ENCODE measurements at places on chromosomes 2 and 18. TPM values are rescaled to one million over a fixed set of nuclear protein-coding genes. Genes with fewer than 3 reads are reported as not detected.
A peak's percentile ranks its signal among the peaks of the same experiment; 100 is the strongest.

The ATOH8 gene
- 9.1 TPM for total RNA-seq

The AFF3 gene
- total RNA-seq = 19.4 TPM

The ITGB6 gene
- not detected for total RNA-seq

The TUBB8B gene
- total RNA-seq = 0.32 TPM

The KCNJ3 gene
- total RNA-seq = not detected

The ST8SIA5 gene
- total RNA-seq = under 0.01 TPM

DNA sequence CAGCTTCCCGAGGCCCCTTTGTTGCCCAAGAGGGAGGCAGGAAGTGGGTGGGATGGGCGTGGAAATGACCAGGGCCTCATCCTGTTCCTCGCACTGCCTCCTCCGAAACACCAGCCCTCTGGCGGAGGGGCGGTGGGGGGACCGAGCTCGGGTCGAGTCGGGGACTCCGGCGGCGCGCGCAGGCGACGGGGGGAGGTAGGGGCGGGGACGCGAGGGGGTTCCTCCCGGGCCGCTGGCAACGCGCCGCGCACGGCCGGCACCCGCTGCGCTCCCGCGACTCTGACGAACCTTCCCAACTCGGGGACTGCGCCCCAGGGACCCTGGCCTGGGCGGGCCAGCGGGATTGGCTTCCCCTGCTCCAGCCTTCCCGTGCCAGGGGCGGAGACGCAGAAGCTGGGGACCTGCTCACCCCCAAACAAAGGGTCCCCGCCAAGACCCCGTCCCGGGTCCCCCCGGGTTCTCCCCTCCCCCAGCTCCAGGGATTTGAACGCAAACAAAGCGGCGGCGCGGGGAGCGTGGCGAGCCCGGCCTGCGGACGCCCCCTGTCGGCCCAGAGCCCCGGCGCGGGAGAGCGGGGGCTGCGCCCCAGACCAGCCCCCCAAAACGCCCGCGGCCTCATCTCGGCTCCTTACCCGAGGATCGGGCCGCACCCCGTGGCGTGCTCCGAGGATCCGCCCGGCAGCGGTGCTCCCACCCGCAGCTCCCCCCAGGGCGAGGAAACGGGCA lies 1.2 kb downstream of the SEMA4C start:
- peak; percentile 96 for DNase-seq

DNA sequence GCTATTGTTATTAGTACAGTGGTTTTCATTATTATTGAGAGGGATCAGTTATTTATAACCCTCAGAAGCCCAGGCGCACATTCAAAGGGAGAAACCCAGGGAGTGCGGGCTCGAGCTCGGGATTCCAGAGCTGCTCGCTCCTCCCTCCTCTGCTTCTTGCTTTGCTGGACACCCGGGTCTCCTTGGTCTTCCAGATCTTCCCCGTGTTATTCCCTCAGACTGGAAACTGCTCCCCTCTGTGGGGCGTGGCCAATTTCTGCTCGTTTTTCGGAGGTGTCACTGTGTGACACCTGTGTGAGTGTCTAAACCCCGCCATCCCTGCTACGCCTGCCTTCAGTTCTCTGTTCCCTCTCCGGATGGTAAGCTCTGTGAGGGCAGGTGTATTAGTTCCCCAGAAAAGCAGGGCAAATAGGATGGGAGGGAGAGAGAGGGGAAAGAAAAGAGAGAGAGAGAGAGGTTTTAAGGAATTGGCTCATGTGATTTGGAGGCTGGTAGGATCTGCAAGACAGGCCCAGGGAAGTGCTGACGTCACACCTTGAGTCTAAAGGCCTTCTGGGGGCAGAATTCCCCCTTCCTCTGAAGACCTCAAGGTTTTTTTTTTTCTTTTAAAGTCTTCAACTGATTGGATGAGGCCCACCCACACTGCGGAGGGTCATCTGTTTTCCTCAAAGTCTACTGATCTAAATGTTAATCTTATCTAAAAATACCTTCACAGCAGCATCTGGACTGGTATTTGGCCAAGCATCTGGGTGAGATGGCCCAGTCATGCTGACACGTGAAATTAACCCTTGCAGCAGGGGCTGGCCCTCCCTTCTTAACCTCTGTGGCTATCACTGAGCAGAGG lies 457.3 kb upstream of the ID2 start:
- no peak for DNase-seq

DNA sequence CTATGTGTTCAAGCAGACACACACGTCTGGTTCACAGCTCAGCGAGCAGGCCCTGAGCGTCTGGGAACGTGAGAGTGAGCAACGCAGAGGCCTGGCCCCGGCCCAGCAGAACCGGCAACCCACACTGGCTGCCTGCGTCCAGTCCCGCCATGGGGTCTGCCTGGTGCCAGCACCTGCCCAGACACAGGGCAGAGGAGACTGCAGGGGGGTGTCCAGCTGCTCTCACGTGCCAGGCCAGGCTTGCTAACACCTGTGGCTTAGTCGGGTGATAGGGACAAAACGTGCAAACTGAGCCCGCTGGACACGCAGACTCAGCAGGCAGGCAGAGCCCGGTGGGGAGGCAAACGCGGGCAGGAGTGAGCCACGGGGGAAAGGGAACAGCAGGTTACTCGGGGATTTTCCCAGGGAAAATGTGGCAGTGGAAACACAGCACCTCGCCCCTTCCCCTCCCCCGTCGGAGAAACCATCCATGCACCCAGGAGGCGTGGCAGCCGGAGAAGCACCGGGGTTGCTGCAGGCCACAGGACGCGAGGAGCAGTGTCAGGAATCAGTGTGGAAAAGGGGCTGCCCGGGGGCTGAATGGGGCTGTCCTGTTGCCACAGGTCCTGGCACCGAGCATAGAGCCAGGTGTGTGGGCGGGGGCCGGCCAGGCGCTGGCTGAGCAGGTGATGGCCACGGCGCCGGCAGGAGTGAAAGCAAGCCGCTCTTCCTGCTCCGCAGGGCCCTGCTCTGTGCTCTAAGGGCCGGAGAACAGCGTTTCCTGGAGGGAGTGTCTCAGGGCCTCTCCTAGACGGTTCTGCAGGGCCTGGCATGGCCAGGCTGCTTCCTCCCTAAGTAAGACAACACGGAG lies 154.7 kb downstream of the HDAC4 start:
- DNase-seq = no peak

GRCh38 chr2:150469706-150470274 lies 17.7 kb downstream of the RND3 start:
- peak; percentile 47 for DNase-seq

GRCh38 chr2:130302164-130302886 lies 40.4 kb upstream of the IMP4 start:
- no peak for DNase-seq

DNA sequence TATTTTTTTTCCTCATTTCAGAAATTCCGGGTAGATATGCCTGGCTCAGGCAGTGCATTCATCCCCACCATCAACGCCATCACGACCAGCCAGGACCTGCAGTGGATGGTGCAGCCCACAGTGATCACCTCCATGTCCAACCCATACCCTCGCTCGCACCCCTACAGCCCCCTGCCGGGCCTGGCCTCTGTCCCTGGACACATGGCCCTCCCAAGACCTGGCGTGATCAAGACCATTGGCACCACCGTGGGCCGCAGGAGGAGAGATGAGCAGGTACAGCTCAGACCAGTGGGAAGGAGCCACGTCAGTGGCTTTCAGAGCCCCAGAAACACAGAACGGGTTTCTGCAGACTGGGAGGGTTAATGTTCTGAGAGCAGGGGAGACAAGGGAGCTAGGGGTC lies 11.4 kb downstream of the FOSL2 start:
- DNase-seq = no peak

GRCh38 chr2:157603198-157603597 lies 25.5 kb downstream of the ACVR1C start:
- DNase-seq = no peak

DNA sequence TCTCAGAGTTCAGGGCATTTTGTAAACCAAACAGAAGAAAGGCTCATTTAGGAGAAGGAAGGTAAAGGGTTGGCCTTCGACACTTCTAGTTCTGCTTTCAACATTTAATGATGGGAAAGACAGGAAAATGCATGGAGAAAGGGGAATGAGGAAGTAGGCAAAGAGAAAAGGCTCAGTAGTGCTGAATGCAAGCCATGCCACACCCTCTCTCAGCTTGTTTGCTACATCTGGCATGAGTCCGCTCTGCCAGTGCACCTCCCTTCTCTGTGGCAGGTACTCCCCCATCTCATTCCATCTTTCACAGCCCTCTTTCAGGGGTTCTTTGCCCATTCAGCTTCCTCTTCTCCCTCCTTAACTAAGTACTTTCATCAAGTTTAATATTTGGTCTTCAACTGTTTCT lies 120.9 kb upstream of the ITGB6 start:
- DNase-seq = no peak

Measured in fibroblast of villous mesenchyme (primary cell).